ENCODE measurements at places on chromosomes 7 and 10.

DNA sequence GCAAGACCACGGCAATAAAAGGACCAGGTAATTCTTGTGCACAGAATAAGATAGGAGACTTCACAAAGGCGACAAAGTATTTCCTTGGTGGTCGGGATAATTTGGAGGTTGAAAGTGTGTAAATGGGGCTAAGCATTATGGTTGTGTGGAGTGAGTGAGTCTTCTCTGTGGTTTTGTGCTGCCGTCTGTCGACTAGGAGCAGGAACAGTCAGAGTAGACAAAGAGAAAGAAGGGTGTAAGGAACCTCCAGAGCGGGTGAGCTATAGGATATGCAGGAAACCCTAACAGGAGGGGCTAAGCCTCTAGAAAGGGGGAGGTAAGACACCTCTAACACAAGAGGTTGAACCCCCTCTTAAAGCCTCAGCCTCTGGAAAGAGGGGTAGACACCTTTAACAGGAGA is 201.6 kb downstream of the SH2D4B start:
- no peak for DNase-seq

DNA sequence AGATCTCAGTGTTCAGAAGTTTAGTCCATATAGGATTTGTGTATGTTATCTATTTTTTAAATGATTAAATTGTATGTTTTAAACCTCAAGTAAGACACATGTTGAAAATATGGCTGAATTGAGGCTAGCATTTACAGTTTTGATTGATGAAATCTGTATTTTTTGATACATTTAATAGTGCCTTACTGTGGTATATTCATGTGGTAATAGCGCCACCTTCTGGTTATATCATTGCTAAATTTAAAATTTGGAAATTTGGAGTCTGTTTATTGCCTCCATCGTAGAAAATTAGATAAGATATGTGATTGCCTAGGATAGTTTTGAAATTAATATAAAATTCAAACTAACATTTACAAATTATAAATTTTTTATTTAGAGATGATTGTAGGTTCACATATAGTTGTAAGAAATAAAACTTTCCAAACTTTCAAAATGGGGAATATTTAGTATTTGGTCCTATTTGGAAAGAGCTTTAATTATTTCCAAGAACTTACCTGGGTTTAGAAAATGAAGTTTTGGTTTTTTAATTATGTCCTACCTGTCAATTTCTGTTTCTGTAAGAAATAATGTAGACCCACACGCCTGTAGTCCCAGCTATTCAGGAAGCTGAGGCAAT is 19.1 kb upstream of the ARMS2 start:
- DNase-seq: no peak

DNA sequence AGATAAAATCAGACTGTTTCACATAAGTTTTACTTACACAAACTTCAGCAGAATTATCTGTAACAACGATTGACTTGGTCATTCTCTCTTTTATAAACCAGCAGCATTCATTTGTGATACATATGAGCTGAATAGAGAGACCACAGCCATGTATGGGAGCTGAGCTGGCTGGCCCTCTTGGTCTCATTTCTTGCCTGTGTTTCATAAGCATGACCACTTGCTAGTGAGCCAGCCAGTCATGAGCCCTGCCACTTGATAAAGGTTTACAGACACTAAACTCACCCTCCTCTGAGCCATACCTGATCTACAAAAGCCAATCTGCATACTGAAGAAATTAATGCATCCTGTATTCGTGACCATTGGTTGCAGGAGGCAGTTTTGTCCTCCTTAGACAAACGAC is 82.1 kb downstream of the PKD1L1 start:
- no peak for DNase-seq

- no peak for DNase-seq
Observed at GRCh38 chr7:47227762-47228177, 354.1 kb downstream of the TNS3 start.

DNA sequence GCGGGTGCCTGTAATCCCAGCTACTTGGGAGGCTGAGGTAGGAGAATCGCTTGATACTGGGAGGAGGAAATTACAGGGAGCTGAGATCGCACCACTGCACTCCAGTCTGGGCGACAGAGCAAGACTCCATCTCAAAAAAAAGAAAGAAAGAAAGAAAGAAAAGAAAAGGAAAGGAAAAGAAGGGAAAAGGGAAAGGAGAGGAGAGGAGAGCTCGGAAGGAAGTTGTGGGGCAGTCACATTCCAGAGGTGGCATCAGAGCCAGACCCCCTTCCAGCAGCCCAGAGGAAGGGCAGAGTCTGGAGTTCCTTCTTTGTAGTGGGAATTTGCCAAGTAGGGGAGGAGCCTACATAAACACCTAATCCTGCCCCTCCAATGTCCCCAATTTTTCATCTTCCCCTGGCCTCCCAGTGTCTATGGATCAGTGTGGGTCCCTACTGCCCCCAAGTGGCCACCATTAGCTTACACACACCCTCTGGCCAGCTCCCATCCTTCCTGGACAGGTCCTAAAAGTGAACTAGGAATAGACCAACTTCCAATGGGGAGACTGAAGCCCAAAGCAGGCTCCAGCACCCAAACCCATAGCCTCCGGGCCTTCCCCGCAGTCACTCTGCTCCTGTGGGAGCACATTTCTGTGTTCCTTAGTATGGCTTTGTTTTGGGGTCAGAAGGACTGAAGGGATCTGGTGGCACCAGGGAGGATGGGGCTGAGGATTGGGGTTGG is 39.6 kb upstream of the HSPB1 start:
- no peak for DNase-seq

GRCh38 chr7:66150471-66150870 is 35.8 kb downstream of the CRCP start:
- DNase-seq: no peak

DNA sequence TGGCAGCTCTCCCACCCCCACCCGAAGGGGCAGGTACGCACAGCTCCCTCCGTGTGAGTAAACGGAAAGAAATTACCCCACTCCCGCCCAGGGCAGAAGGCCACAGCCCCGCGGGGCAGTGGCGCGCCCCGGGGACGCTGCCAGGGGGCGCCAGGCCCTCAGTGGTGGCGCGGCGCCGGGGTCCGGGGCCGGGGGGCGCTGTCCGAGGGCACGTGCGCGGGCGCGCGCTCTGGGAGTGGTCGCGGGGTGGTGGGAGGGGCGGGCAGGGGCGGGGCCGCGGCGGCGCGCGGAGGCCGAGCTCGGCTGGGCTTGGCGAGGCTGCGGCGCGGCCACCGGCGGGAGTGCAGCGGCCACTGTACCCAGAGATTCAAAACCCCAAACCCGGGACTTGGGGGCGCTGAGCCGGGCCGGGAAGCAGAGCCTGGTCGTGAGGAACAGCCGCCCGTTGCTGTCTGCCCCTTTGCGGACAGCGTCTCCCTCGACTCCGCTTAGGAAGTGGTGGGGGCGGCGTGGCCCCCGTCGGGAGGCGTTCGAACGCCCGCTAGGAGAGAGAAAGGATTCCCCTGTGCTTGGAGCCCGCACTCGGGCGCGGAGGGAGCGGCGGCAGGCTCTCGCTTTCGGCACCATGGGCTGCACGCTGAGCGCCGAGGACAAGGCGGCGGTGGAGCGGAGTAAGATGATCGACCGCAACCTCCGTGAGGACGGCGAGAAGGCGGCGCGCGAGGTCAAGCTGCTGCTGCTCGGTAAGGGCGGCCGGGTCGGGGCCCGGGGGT is at the start of gene GNAI1:
Gene GNAI1 (plus strand): TSS at position 296 of the 773 bp plus-strand sequence. CDS start 330 bp downstream, at position 626.
- no peak for DNase-seq

DNA sequence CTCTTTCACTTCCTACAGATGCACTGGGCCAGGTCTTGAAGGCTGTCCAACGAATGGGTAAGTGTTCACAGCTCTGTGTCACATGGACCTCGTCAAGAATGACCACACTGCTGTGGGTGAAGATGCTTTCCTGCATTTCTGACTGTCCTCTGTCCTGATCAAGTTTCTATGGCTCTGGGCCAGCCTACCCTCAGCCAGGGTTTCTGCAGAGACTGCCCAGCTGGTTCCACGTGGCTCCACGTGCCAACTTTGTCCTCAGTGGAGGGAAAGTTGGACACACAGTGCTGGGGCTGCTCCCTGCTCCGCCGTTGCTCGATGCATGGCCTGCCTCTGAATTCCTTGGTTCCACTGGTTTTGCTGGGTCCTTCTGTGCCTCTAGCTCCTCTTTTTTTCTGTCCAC is 152.3 kb downstream of the EGFR start:
- DNase-seq: no peak

- DNase-seq: no peak
Observed at GRCh38 chr7:157521061-157521731, 184.4 kb downstream of the DNAJB6 start.

- no peak for DNase-seq
Observed at GRCh38 chr7:159083698-159084068, 61.0 kb downstream of the VIPR2 start.

DNA sequence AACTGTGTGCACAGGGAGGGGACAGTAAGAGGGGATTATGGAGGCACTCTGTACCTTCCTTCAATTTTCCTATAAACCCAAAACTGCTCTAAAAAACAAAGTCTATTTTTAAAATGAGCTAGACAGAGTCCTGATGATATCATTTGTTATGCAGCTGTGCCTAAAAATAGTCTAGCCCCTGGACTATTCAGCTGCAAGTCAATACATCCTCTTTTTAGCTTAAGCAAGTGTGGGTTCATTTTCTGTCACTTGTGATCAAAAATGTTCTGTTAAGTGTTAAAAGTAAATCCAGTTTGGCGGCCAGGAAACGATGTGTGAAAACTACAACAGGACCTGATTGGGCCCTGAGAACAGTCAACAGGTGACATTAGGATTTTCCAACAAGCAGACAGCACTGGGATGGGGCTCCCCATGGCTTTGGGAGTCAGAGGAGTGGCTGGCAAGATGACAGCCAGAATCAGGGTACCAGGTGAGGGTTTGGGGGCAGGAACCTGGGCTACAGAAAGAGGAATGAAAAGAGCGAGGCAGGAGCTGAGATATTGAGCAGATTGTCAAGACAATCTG is 33.9 kb downstream of the FAM107B start:
- DNase-seq: no peak

DNA sequence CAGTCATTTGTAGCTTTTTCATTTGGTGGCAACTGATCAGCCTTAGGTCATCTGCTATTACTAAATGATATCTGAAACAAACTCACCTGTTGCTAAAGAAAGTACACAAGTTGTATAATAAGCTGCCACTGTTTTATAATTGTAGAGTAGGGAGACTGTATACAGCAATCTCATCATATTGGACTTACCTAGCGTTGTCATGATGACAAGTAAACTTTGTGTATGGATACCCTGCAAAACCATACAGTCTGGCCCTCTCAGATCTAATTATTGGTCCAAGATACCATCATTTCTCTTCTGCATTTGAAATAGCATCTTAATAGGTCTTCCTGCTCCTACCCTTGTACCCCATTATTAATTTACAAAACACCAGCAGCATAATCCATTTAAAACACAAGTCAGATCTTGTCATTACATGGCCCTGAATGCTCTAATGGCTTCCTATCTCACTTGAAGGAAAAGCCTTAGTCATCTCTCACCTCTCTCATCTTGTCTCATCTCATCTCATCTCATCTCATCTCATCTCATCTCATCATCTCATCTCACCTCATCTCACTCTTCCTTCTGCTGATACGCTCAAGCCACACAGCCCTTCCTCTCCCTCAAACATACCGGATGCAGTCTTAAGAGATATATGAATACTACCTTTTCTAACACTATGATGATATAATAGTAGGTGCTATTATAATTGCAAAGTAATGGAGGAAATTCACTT is 540.6 kb downstream of the MDFIC start:
- DNase-seq: no peak

- no peak for DNase-seq
Observed at GRCh38 chr7:37540917-37541316, 92.3 kb upstream of the ELMO1 start.

DNA sequence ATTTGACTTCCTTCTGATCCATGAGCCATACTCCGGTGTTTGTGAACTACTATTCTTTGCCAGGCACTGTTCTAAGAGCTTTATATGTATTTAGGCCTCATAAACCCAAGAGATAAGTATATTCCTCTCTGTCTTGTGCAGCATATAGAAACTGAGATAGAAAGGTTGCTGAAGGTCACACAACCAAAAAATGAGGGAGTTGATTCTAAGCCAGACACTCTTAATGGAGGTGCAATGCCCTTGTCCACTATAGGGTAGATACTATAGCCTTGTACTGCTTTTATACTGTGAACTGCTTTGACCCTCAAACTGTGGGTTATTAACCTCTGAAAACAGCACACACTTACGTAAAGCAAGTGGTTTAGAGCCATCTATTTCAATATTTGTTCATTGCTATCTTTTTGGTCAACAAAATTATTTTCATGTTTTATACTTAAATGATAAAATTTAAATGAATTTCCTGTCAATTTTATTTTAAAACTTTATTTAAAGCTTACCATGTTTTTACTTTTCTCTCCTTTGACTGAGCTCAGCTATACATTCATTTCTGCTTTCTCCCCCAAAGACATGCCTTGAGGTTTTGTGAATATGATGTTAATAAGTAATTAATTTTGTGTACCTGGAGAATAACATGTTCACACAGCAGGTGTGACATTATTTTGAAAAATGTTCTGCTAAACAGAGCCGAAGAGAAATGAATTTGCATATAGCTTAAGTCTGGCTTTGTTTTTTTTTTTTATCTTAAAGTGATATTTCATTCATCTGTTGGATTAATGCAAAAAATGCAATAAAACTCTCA is 687.3 kb downstream of the DNAJB9 start:
- no peak for DNase-seq

- DNase-seq: no peak
Observed at GRCh38 chr7:128437426-128438332, 18.0 kb upstream of the HILPDA start.

GRCh38 chr10:64096941-64097340 is 575.7 kb downstream of the REEP3 start:
- no peak for DNase-seq

DNA sequence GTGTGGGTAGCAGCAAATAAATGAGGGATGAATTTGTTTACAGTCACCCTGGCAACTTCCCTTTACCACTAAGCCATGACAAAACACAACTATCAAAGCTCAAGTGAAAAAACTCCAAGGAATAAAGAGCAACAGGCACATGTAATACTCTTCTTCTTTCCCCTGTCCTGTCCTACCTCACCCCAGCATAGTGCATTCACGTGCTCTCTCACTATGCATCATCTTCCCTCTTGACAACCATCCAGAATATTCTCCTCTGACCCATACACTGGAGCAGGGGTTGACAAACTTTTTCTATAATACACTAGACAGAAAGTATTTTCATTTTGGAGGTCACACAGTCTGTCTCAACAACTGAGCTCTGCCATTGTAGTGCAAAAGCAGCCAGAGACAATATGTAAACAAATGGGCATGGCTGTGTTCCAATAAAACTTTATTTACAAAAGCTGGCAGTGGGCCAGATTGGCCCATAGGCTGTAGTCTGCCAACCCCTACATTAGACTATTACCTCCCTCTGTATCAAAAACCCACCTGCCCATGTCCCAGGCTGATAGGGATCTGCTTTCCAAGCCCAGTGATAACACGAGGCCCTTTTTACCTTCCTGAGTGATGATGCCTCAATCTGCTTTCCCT is 354.5 kb downstream of the FGFR2 start:
- no peak for DNase-seq

DNA sequence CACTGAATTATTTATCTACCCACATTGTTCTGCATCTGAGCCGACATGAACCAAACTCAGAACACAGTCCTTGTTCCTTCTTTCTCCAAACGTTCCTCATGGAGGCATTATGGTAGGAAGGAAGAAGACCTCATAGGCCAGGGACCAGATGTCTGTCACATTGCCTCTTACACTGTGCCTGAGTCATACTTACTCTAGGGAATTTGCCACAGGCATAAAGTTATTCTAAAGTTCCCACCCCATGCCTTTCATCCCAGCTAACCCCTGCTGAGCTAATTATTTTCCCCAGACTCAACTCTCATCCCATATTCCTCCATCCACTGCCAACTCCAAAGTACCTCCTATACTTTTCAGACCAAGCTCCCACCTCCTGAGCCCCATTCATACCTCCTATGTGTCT is 21.2 kb downstream of the MAT1A start:
- no peak for DNase-seq

Measured in T-helper 9 cell (primary cell).